ENCODE measurements at places on chromosomes 16 and 17.

- no peak for DNase-seq
These were observed 10.4 kb downstream of the NECAB2 start for GRCh38 chr16:83978401-83978904.

- no peak for DNase-seq
These were observed 60.7 kb upstream of the METRNL start for GRCh38 chr17:83018658-83019193.

DNA sequence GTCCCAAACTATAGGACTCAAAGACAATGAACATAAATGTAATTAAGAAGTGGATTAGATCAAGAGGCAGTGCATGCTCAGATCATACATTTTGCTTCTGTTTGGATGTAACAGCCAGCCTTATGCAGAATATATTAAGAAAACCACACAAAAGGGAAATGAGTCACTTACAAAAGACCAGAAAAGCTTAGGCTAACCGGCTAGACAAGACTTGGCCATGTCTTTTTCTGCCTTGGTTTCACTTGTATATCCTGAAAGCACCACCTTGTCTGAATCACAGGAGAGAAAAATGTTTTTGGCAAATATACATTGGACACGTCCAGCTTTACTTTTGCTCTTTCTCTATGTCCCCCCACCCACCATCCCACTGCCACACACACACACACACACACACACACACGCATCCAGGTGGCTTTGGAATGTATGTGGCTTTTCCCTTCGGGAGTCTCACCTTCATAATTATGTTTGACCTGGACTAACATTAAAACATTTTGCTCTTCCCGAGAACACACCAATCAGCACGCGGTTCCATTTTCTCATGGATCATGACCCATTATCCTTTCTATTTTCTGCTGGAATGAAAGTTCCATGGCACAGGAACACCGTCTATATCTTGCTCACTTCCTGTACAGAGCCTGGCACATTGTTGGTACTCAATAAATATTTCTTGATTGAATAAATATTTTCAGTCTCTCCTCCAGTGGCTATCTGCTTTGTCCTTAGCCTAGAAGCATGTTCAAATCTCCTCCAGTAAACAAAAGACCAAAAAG is 64.6 kb downstream of the CDK5R1 start:
- no peak for DNase-seq

DNA sequence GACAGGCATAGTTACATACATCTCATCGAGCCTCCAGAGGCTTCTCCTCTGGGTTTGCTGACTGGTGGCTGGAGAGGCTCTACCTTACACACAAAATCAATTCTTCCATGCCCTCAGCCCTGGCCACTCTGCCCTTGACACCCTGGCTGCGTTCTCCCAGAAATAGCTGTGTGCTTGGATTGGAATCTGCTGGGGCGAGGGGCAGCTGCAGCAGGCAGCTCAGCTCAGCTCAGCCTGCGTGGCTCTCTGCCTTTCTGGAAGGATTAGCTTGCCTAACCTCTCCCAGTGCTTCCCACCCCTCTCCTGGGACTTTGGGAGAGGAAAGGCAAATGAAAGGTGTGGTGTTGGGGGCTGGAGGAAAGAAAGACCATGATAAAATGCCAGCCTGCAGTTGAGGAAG is 216.1 kb downstream of the ENGASE start:
- no peak for DNase-seq

- no peak for DNase-seq
These were observed 253.6 kb downstream of the CDH13 start for GRCh38 chr16:82880346-82880745.

- DNase-seq = no peak
These were observed 387.5 kb upstream of the HSBP1 start for GRCh38 chr16:83420206-83420760.

DNA sequence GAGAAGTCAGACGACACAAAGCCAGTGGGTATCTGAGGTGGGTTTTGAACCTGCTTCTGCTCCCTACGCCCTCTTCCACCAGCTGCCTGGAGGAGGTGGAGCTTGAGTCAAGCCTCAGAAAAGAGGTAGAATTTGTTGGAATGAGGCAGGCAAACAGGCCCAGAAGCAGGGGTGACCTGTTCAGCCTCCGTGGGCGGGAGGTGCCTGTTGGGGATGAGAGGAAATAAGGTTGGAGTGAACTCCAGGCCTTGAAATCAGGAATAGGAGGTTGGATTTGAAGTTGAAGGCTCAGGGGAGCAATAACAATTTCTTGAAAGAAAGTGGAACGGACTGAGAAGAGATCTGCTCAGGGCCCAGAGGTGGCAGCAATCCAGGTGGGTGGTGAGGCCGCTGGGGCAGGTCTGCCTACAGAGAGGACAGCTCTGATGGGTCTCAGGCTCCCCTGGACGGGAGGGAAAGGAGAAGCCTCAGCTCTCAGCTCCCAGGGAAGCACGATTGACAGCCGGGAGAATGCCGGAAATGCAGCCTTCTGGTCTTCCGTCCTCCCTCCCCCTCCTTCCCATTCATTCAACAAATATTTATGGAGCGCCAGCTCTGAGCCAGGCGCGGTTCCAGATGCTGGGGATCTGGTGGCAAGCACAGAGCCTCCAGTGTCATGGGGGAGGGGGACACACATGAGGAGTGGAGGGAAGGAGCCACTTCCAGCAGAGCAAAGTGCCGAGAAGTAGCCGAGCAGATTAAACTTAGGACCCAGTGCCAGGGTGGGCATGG is 61.9 kb upstream of the CIBAR2 start:
- no peak for DNase-seq

DNA sequence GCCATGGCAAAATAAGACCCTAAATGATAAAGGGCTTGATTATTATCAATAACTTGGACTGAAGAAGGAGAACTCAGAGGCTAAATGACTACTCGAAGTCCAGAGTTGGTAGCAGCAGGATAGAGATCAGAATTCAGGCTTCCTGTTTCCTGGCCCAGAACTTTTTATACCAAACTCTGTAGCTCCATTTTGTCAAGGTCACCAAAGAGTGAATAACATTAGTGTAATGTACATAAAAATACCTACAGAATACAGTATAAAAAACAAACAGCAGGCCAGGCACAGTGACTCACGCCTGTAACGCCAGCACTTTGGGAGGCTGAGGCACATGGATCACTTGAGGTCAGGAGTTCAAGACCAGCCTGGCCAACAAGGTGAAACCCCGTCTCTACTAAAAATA is 79.0 kb downstream of the ARHGAP17 start:
- no peak for DNase-seq

DNA sequence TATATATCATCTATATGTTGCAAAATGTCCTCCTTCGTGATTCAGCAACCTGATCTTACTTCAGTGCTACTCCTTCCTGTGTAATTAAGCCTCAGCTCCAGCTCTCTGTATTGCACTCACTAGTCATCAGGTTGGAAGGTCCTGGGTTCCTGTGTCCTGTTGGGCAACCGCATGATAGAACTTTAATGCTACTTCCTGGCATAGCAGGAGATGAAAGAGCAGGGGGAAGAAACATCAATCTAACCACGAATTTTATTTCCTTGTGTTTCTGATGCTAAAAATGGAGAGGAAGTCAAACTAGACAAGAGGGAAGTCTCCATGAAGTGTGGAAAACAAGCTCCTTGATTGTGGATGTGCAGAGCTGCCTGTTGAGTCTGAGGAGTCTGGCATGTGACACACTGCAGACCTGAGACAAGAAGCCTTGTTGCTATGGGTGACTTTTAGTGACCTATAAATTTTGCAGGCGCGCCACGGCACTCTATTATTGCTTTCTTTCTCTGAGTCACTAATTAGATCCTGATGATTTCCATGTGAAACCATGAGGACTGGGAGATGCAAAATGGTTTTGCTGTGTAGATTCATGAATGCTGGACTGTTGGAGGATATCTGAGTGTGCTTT is 25.6 kb downstream of the IGSF6 start:
- DNase-seq = peak; percentile 59
